ENCODE measurements at places on chromosomes 5 and 9.

DNA sequence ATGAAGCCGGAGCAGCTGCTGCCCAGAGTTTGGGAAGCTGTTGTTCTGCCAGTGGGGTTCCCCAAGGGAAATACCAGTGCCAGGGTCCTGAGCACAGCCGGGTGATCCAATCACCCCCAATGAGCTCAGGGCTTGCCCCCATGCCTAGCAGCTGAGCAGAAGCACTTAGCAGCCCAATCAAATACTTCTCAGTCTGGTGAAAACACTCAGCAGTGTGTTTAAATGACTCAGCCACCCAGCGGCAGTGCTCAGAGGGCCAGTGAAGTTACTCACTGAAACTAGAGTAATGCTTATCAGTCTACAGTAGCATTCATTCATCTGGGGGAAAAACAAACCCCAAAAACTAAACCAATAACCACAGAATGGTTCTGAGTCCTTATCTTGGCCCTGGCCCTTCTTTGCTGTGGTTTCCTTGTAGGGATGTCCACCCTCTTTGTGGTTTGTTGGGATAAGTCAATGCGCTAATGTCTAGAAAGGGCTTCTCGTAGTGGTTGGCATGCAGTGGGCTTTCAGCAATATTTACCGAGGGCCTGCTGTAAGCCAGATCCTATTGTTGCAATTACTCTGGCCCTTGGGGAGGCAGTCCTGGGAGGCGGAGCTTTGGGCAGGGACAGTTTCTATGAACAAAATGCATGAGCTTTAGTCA is 43.1 kb downstream of the LHX2 start:
- peak; percentile 69 for DNase-seq

DNA sequence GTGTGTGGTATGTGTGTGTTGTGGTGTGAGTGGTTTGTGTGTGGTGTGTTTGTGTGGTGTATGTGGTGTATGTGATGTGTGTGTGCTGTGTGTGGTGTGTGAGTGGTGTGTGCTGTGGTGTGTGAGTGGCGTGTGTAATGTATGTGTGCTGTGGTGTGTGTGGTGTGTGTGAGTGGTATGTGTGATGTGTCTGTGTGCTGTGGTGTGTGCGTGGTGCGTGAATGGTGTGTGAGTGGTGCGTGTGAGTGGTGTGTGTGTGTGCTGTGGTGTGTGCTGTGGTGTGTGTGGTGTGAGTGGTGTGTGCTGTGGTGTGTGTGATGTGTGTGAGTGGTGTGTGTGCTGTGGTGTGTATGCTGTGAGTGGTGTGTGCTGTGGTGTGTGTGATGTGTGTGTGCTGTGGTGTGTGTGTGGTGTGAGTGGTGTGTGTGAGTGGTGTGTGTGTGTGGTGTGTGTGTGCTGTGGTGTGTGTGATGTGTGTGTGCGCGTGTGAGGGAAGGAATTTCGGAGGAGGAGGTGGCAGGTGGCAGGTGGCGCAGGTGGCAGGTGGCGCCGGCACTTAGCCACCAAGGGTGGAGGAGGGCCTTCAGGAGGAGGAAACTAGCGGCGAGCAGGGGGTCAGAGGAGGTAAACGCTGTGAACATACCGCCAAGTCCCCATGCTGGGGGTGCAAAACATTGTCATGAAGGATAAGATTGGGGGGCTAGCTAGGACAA is 191.8 kb downstream of the MELK start:
- DNase-seq, result no peak

DNA sequence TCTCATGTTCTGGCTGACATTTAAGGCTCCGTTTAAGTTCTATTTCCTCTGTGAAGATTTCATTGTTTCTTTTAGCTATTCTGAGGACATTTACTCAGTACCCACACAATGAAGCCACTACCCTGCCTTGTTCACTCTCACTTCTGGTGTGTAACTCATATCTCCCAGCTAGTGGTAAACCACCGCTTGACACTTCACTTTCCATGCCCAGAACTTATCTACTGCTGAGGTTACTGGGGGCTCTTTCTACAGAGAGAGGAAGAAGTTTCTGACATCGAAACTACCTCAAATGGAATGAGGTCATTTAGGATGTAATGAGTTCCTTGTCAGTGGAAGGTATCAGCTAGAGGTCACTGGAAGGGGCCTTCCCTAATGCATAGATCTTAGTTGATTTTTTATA is 501.5 kb downstream of the DMAC1 start:
- DNase-seq, result no peak

DNA sequence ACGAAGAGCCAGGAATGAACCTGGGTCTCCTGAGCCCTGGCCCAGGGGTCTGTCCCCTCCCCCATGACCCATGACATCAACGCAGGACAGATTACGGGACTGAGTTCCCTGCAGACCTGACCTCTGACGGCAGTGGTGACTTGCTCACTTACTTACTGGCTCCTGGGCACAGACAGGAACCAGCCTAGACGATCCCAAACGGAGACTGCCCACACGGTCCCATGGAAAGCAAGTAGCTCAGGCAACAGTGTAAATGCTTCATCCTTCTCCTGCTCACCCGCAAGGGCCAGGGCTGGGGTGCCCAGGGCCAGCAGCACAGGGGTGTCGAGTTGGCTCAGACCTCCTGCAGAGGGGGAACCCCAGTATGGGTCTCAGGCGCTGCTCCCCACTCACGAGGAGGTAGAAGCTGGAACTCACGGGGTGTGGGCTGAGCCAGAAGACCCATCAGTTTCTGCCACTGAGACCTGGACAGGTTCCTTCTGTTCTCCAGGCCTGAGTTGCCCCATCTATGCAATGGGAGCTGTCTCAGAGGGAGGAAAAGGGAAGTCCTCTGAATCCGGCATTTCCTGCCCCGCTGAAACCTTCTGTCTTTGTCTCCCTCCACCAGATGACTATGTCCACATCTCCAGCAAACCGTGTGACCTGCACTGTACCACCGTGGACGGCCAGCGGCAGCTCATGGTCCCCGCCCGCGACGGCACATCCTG is 5.6 kb downstream of the ADAMTSL2 start:
- no peak for DNase-seq

DNA sequence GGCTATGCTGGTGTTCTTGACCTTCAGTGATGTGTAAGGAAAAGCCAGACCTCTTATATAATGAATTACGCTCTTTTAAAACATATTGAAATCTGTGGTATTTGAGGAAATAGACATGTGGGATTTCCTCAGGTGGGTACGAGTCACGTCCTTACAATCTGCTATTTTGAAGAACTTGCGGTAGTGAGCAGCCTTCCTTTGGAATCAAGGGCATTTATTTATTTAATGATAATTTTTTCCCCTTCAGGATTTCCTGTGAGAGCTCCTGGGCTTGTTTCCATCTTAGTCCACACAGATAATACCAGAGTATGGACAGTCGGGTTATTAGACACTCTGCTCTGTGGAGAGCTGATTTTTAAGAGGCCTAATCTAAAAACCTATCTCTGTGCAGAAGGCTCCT is 167.9 kb downstream of the ARHGEF28 start:
- no peak for DNase-seq

DNA sequence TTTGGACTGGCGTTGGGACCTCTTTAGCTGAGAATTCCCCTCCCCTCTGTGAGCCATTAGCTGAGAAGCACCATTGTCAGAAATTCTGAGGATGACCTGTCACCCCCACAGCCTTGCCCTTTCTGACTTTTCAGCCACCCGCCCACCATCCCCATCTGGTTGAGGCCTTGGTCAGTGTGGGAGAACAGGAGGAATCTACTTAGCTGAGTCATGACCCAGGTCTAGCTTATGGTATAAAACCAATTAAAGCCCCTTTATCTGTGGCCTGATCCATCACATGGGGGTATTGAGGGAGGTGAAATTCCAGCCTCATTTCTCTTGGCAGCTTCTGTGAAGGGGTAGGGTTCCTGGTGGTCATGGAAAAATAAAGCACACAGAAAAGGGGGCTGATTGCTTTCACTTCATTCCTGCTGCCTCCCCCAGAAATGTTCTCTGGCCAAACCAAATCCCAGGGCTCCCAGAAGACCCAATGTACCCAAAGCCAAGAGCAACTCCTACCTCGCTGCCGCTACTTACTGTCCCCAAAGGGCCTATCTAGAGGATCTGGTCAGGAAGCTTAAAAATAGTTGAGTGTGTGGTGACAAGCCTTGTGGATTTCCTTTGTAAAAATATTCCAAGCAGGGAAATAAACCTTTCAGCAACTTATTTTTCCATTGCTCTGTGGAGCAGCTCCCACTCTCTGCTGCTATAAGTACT is 174.8 kb upstream of the TNC start:
- DNase-seq, result peak; percentile 25

DNA sequence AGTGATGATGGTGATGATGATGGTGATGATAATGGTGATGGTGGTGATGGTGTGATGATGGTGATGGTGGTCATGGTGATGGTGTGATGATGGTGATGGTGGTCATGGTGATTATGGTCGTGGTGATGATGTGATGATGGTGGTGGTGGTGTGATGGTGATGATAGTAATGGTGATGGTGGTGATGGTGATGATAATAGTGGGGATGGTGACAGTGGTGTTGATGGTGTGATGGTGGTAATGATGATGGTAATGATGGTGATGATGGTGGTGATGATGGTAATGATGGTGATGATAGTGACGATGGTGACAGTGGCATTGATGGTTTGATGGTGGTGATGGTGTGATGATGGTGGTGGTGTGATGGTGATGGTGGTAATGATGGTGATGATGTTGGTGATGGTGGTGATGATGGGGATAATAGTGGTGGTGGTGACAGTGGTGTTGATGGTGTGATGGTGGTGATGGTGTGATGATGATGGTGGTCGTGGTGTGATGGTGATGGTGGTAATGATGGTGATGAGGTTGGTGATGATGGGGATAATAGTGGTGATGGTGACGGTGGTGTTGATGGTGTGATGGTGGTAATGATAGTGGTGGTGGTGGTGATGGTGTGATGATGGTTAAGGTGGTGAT is 6.5 kb downstream of the STKLD1 start:
- no peak for DNase-seq

GRCh38 chr5:17436350-17436749 is 61.7 kb upstream of the TAF11L2 start:
- DNase-seq, result peak; percentile 27

DNA sequence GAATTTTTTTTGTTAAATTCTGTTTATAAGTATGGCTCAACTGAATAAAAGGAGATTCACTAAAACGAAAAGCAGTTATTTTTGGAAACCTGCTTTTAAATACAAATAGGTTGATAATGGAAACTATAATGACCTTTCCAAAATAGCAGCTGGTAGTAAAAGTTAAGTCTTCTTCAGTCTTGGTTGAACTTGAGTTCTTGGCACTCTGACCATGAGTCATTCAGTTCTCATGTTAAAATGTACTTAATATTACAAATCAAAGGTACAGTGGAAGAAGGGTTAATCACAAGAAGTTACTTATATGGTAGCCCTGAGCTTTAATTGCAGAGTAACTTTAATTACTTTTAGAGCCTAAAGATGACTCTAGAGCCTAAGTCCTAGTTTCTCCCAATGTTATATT is 62.1 kb downstream of the KLF9 start:
- DNase-seq, result peak; percentile 46

- DNase-seq, result no peak
Measured at GRCh38 chr5:54717870-54718269, 200.3 kb downstream of the SNX18 start.

DNA sequence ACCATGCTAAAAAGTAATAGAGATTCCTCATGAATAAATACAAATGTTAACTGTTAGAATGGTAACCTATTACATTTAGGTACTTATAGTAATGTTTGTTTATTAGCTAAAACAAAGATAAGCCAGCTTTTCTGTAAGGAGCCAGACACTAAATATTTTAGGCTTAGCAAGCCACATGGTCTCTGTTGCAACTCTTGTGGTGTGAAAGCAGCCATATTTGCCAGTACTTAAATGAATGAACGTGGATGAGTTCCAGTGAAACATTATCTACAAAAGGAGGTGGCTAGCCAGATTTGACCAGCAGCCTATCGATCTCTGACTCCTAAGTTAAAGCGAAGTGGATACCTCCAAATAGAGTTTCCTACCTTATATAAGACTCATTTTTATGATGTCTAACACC is 331.6 kb downstream of the CDH12 start:
- no peak for DNase-seq

DNA sequence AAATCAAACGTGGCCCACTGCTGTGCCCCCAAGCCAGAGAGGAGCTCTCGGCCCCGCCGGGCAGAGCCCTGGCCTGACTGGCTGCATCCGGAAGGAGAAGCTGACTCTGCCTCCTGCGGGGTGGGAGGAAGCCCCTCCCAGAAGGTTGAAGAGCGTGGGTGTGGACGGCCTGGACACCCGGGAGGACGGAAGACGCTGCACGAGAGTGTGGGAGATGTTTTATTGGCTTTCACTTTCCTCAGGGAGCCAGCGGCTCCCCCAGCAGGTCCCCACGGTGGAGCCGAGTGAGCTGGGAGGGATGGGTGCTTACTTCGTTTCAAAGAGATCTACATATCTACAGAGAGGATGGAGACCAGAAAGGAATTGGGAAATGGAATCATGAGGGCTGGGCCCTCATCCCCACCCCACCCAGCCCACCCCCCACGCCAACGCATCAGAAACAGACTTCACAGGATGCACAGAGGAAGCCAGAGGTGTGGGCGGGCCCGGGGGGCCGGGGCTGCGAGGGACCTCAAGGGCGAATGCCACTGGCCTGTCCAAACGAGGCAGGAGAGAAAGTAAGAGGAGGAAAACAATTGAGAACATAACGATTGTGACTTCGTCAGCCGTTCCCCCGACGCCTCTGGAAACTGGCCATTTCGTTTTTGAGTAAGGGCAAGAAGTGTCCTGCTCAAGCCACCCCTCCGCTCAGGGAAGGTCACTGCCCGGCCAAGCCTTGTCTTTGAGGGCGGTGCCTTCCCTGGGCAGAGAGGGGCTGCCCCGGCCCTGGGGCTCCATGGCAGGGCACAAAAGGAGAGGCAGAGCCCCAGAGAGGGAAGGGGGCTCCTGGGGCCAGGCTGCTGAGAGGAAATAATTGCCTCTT is 32.1 kb downstream of the FAM163B start:
- no peak for DNase-seq

- no peak for DNase-seq
Measured at GRCh38 chr9:35108461-35108860, 5.5 kb upstream of the STOML2 start.

Measured in AG10803 (cell line).